ENCODE measurements at places on chromosomes 6 and 20.

DNA sequence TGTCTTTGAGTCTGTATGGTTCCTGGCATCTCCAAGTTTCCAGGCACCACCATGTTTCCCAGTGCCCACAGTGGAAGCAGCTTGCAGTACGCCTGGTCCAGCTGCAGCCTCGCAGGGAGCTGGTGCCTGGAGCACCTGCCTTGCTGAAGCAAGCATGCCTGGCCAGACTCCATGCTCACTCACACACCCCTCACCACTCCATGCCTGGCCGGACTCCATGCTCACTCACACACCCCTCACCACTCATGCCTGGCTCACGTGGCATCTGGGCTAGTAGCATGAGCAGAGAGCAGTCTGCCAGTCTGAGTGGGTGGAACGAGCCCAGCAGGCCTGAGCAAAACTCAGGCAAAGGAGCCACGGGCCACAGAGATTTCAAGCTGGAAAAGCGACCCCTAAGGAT lies 214.3 kb downstream of the TFAP2C start:
- DNase-seq = no peak

GRCh38 chr6:115934145-115934544 lies 126.5 kb downstream of the FRK start:
- no peak for DNase-seq

DNA sequence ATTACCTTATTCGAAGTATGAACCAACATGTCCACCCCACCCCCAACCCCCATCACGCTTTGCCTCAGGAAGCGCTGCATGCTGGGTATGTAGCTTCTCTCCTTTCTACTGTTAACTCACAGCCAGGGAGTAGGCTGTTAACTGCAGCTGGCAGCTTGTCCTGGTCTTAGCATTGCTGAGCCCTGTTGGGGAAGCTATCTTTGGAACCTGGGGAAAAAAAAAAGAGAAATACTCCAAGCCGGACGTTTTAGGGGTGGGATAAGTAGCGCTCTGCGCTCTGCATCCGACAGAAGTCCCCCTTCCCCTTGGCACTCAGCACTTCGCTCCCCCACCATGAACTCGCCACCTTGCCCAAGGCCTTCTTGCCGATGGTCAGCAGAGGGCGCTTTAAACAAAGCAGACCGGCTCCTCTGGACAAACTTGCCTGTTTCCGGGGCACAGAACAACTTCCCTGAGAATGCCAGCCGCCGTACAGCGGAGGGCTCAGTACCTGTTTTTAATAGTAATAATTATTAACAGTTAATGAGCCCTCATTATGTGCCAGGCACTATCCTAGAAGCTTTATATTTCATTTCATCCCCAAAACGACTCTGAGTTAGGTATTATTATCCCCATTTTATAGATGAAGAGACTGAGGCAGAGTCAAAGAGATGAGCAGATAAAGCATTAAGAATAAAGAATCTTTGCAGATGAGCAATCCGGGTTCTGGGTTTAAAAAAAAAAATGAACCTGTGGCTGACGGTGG lies 35.2 kb upstream of the MDFI start:
- peak; percentile 54 for DNase-seq

GRCh38 chr6:2770171-2770570 lies 5.0 kb downstream of the WRNIP1 start:
- no peak for DNase-seq

- DNase-seq = no peak
Measured at GRCh38 chr6:150546457-150546856, 53.2 kb upstream of the PLEKHG1 start.

Measured in RCC 7860 (cell line).